ENCODE measurements at places on chromosomes 2 and 18. TPM values are rescaled to one million over a fixed set of nuclear protein-coding genes. Genes with fewer than 3 reads are reported as not detected.

The LRRC30 gene
- not detected for total RNA-seq

The CKAP2L gene
- total RNA-seq: 47.7 TPM

The MIB1 gene
- total RNA-seq: 45.4 TPM

The POTEF gene
- not detected for total RNA-seq

The B3GNT7 gene
- total RNA-seq: 0.76 TPM

The CRYGC gene
- total RNA-seq: not detected

The GNLY gene
- 23.8 TPM for total RNA-seq

The ALK gene
- total RNA-seq: 0.25 TPM

The C2orf15 gene
- 1.9 TPM for total RNA-seq

The NAT8 gene
- not detected for total RNA-seq

The SERPINB3 gene
- total RNA-seq: not detected

The FBXO15 gene
- total RNA-seq: 1.0 TPM

The IMMT gene
- 138 TPM for total RNA-seq

The MDH1 gene
- total RNA-seq: 171 TPM

The MROH2A gene
- total RNA-seq: not detected

The CAPN14 gene
- total RNA-seq: 0.65 TPM

The NEUROD1 gene
- not detected for total RNA-seq

The PKDCC gene
- not detected for total RNA-seq

The ALKAL2 gene
- 0.60 TPM for total RNA-seq
